COR-L47 (cell line): ENCODE measurements at places on chromosomes 7 and 10.

GRCh38 chr10:45599021-45599603, 73.5 kb downstream of the ZFAND4 start:
- no peak for DNase-seq

- no peak for DNase-seq
Observed at GRCh38 chr7:92729751-92730150, 106.6 kb downstream of the CDK6 start.

DNA sequence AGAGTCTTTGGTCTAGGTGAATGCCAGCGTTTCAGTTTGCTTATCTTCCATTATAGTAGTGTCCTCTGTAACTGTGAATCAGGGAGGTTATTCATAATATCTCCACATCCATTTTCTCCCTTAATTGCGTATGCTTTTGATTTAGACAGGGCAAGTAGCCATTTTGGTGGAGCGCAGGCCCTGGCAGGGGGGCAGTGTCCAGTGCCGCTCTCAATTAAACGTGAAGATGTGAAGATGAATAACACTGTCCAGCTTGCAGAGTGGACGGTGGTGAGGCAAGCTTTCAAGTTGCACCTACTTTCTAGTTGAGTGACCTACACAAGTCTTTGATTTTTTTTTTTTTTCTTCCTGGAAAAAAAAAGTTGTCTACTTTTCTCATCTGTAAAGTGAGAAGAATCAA, 4.5 kb downstream of the TSPAN14 start:
- no peak for DNase-seq

- no peak for DNase-seq
Observed at GRCh38 chr10:113967126-113967525, 76.5 kb upstream of the ADRB1 start.

DNA sequence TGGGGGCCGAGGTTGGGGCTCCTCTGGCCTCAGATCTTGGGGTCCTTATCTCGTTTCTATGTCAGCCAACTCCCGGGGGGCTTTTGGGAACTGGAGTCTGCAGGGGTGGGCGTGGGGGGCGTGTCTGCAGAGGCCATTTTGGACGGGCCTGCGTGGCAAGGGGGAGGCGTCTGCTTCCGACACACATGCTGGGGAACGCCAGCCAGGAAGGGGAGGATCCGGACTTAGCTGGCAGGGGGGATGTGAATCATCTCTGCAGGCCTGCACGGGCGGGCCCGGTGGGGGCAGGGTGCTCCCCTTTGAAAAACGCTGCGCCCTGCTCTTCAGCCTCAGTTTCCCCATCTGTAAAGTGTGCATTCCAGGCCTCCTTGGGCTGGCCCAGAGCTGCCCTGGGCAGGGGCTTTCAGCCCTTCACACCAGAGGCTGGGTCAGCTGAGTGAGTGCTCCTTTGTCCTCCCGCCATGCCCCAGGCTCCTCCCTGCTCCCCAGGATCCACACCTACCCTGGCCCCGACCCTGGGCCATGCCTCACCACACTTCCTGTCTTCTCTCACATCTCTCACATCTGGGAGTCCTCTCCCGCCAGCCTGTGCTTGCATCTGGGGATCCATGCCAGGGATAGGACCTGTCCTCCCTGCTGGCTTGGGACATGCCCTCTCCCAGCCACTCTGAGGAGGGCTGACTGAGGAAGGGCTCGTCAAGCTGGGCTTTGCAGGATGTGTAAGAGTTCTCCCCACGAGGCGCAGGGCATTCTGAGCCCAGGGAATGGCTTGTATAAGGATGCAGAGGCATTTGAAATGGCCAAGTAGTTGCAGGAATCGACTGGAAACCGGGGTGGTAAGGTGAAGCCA, 172.6 kb upstream of the TNRC18 start:
- DNase-seq, result peak; percentile 67

DNA sequence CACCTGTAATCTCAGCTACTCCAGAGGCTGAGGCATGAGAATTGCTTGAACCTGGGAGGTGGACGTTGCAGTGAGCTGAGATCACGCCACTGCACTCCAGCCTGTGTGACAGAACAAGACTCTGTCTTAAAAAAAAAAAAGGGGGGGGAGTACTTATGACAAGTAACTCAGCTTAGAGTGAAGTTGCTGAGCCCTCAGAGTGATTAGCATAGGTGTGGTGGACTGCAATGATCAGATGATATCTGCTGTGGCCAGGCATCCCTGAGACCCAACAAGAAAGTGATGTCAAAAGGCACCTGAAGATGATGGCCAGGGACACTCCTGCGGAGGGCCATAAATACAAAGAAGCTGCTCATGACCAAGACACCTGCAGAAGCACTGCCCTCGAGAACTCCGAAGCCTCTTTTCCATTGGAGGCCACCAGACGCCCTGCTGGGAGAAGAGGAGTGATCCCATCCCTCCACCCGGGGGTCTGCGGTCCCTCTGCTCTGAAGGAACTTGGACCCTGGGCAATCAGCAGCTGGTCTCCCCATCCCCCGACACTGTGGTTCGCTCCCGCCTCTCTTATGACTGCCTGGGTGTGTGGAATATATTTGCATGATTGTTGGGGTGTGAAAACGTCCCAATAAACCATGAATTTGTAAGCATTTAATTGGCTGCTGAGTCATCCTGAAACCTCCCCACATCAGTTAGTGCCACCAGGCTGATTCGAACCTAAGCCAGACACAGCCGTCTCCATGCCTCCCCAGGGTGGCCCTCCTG, 46.0 kb downstream of the RASGEF1A start:
- DNase-seq, result no peak

DNA sequence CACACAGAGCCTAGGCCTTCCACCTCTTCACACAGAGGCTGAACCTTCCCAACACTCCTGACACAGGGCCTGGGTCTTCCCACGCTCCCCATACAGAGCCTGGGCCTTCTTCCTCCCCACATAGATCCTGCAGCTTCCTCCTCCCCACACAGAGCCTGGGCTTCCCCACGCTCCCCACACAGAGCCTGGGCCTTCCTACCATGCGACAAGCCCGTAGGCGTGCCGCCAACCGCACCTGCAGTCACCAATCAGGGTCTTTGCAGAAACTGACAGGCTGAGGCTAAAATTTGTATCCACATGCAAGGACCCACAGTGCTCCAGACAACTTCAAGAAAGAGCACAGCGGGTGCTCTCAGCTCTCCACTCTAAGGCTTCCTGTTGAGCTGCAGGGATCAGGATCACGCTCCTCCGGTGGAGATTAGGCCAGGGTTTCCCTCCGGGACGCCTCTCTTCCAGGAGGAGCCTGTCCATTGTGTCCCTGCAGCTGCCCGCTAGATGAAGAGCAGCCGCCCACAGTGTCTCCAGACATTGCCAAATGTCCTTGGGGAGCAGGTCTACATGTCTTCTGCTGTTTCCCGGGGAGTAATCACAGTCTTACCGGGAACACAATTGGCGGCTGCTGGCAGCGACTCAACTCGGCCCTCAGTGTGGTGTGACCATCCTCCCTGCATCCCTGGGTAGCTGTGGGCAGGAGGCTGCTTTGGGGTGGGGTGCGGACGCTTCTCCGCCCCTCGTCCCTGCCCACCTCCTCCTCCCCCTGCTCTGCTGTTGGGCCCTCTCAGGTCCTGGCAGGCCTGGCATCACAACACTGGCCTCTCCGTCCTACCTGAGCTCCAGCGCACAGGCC, 9.7 kb downstream of the CFAP46 start:
- DNase-seq, result no peak

DNA sequence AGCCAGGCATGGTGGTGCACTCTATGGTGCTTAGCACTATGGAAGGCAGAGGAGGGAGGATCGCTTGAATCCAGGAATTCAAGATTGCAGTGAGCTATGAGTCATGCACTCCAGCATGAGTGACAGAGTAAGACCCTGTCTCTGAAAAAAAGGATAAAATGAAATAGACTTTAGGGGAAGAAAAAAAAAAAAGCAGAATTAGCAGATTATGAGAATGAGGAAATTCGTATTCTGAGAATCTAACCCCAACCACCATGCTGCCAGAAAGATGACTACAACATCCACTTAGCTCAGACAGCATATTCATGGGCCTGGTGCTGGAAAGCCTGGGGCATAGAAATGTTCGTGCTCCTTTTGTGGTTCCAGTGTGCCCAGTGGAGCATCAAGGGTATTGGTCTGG, 63.3 kb downstream of the TMEM26 start:
- DNase-seq, result no peak

- DNase-seq, result peak; percentile 12
Observed at GRCh38 chr10:63866747-63867140, 345.5 kb downstream of the REEP3 start.

DNA sequence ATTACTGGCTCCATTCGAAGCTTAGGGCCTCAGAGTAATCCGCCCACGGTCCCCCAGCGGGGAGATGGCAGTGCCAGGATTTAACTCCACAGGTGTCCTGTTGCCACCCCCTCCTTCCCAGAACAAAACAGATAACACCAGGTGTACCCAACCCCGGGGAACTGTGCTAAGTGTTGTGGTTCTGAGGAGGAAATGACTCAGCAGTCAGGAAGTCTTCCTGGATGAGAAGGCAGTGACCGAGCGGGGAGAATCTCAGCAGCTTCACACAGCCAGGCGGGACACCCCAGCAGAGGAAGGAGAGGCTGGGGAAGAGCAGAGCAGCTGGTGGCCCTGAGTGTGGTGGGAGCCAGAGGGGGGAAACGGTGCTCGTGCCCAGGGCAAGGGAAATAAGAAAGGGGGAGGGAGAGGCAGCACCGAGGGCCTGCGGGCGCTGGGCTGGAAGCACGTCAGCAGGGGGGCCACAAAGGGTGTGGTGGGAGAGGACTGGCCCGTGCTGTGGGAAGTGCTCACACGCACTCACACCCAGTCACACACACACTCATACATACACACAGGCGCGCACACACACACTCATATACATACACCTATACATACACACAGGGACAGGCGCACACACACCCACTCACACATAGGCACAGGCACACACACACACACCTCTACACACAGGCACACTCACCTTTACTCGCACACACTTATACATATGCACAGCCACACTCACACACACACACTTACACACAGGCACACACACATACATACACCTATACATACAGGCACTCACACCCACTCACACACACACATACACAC, 59.8 kb upstream of the CHST15 start:
- peak; percentile 88 for DNase-seq

- DNase-seq, result peak; percentile 47
Observed at GRCh38 chr10:61904733-61905725, 3.5 kb downstream of the ARID5B start.

- DNase-seq, result no peak
Observed at GRCh38 chr10:29613791-29614190, 21.0 kb downstream of the SVIL start.
